ENCODE measurements at places on chromosomes 16 and 17.

GRCh38 chr16:67413978-67414911 is 2.0 kb downstream of the ZDHHC1 start:
- no peak for DNase-seq

DNA sequence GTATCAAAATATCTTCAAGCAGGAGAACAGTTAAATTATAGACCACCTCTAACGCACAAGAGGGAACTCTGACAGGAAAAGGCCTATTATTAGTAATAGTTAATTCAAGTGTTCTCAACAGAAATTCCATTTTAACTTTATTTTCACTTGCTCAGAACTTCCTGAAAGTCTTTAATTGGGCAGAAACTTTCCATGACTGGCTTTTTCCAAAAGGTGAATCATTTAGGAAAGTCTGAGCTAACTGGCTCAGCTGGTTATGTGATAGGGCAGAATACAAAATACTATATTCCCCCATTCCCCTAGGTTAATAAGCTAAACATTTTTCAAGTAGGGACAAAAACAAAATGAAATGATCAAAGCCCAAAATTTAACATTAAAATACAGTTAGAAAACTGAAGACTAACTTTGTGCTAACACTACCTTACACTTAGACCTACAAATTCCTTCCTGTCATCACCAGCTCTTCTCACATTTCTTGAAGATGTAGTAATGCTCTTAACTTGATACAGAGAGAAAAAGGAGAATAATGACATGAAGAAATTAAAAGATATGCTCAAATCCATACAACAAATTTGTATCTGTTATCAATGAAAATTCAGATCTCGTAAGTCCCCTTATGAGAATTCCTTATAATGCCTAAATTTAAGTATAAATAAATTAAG is 31.0 kb downstream of the CFDP1 start:
- no peak for DNase-seq

DNA sequence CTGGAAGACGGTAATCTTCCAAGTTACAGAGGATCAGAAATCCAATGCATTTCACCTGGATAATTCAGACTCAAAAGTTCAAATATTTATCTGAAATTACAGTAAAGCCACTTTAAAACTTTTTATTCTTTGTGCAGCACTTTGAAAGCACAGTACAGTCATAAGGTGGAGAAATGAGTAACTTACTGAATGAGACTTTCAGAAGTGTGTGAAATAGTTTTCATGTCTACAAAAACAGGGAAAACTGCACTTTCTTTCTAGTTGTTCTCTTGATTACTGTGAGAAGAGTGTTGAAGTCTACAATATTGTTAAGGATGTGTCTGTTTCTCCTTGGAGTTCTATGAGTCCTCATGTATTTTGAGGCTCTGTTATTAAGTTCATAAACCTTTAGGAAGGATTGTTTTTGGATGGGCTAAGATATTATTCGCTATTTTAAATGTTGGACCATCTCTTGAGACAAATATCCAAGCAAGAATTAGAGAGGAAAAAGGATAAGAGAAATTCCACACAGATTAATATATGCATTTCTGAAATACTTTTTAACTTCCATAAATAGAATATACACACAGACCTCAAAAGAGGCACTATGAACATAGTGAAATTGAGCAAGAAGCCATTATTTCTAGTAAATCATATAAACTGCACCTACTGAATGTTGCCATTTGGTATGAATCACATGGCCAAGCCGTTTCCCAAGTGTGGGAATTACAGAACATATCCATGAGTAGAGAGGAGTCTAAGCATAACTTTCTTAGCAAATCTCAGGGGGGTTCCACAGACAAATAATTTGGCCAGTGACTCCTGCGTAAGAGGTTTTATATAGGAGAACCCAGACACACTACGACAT is 83.6 kb upstream of the PLEKHM1 start:
- no peak for DNase-seq

GRCh38 chr16:2689968-2690801 is 7.9 kb downstream of the KCTD5 start:
- DNase-seq = no peak

DNA sequence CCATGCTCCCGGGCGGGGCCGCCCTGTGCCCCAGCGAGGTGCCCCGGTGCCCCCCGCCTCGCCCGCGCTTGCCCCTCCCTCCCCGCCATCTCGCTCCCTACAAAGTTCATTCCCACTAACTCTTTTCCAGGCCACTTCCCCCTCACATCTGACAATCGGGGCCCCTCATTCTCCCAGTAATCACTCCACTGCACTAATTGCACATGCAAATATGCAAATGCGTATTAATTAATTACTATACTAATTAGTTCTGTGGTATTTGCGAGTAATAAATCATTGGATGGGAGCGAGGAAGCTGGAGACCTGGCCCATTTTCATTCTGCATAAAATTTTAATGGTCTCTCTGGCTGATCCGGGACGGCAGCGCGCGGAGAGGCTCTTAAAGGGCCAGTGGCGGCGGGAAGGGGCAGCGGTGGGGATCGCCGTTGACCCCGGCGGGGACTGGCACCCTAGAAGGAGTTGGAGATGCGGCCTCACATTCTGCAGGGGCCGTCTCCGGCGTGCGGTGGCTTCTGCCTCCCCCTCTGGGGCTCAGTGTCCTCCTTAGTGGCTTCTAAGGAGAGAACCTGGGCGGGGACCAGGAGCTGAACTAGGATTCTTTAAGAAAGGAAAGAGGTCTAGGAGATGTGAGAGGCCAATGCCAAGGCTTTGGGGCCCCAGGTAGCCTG is 8.4 kb upstream of the PPP1R1B start:
- no peak for DNase-seq

DNA sequence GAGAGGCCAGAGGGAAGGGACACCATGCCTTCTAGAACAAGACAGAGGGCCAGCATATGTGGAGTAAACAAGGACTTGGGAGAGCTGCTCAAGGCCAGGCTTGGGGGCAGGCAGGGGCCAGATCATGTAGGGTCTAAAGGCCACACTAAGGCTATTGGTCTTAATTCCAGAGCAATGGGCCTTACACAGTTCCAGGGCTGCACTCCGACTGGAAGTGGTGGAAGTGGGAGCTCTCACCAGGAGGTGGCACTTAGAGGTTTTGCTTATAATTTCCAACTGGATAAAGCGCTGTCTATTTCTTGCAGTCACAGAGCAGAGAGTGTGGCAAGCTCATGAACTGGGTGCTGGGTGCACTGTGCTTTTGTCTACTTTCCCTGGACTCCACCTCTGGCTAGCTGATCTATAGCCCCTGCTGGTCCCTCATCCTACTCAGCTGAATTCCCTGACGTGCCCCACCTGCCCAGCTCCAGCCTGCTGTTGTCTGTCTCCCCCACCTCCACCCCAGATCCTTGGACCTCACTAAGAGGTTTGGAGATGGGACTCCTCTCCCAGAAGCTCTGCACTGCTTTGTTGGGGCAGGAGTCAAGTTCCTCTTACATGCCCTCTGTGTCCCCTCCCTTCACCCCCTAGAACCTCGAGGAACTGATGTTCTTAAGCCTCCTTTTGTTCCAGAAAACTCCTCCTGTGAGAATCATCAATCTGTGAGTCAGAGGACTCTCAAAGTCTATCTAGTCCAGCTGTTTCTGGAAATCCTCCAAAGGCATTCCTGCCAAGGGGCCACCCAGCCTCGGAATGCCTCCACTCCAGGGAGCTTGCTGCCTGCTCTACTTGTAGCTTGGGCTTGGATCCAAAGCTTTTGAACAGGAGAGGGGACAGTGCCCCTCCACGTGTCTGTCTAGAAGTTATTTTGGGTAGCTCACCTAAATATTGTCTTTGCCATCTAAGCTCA is 48.1 kb upstream of the KSR1 start:
- DNase-seq = no peak

DNA sequence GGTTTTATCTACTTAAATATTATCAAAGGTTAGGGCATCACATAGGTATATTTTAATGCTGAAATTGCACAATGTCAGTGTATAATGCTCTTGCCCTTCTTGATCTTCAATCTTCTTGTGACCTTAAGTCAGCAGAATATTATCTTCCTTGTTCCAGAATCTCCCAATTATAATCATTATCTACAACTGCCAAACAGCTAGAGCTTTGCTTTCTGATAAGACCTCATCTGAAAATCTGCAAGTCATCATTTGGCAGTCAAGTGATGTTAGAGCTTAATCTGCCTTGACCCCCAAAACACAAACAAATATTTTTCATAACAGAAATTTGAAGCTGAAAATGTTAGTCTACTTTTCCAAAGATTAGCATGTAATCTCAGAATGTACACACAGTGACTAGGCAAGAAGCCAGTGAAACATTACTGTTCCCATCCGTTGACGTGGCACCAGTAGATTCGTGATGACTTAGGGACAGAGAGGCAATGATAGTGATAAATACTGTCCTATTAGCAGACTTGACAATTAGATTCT is 19.8 kb downstream of the REXO5 start:
- no peak for DNase-seq

GRCh38 chr16:63185235-63185780 is 1149.1 kb upstream of the CDH8 start:
- no peak for DNase-seq

DNA sequence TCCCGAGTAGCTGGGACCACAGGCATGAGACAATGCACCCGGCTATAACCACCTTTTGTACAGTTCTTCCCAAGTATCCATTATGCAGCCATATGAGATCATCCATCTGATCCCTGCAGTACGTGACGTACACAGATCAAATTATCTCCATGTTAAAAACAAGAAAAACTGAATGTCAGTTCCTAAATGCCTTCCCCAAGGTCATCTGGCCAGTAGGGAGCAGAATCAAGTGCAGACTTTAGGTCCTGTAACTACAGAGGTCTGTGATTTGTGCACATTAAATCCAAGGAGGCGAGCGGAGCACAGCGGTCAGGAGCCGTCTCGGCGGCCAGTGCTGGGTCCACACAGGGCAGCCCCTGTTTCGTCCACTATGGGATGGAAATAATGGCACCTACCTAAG is 23.7 kb downstream of the ZCCHC14 start:
- DNase-seq = no peak

Measured in substantia nigra (tissue), 51 donors.